ENCODE measurements at places on chromosomes 12 and 14.

GRCh38 chr14:96164861-96165490 is 39.7 kb upstream of the BDKRB2 start:
- no peak for DNase-seq

DNA sequence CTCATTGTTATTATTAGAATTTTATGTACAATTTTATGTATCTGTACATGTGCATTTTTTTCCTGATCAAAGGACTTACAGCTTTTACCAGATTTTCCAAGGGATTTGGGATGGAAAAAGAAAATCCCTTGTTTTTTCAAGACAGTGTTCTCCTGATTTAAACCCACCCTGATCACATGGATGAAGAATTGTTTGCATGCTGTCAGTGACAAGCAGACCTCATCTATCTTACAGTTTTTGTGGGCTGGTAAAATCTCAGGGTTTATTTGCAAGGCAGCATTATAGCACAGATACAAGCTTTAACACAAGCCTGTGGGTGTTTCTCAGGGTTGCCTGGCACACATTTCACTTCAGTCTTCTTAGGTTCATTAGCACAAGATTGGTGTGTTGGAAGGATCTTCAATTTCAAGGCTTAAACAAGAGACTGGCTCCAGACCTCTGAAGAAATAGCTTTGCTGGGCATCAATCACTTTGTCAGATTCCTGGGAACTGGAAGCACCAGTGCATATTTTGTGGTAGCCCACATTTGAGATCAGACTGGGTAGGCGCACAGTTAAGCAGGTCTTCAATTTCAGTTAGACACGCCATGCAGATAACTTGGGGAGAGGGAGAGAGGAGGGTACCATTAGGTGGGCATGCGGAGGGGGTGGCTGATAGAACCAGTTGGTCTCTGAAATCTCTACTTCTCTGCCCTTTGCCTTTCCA is 118.0 kb downstream of the TBX5 start:
- peak; percentile 9 for DNase-seq

DNA sequence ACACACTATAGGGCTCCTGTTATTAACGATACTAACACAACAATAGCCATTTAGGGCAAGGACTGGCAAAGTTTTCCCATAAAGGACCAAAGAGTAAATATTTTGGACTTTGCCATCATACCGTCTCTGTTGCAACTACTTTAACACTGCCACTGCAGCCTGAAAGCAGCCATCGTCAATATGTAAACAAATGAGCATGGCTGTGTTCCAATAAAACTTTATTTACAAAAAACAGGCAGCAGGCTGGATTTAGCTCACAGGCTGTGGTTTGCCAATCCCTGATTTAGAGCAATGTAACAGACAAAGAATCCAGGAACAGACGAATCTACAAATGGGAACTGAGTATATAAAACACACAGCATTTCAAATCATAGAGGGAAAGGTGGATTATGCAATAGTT is 84.1 kb downstream of the FRMD6 start:
- DNase-seq = no peak

DNA sequence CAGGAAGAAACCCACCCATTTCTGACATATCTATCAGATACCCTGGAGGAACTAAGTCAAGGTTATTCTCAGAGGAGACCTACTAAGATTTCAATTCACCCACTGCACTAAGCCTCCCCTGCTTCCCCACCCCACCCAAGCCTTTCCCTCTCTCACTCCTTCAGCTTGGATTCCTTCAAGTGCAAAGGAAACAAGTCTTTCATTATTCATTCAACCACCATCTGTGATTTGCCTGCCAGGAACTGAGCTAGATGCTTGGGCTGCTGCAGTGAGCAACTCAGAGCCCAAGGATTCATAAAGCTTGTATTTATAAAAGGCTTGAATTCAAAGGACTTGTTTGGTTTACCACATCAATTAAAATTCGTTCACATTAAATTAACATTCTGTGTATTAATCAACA is 161.3 kb downstream of the GXYLT1 start:
- DNase-seq = peak; percentile 25

GRCh38 chr12:66354291-66354690 is 52.0 kb downstream of the HELB start:
- peak; percentile 40 for DNase-seq

DNA sequence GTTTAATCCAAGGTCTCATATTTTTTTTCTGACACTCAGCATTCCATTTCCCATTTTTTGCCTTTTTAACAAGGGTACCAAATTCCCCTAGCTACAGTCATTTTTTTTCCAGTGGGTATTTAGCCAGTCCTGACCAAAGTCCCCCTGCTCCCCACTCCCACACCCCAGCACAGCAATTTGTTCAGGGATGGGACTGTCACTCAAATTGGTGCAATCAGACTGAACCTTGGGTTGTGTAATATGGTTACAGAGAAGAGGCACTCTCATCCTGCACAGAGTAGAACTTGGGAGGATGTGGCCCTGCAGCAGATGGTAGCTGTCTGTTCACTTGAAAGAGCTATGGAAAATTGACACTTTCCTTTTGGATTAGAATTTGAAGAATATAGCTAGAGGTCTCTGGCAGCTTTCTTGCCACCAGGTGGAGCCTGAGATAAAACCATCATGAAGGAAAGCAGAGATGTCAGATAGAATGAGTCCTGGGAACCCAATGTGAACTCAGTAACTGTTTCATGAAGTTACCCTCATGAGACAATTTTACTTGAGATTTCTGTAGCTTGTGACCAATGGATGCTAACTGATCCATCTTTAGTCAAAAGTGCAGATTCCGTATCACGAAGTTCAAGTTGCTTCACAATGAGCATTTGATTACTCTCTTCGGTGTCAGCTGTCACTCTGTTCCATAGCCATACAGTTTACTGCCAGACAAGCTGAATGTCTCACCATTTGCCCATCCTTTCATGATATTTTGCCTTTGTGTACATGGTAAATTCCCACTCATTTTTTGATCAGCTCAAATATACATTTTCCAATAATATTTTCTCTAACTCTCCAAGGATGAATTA is 394.0 kb upstream of the SYT1 start:
- DNase-seq = peak; percentile 60

DNA sequence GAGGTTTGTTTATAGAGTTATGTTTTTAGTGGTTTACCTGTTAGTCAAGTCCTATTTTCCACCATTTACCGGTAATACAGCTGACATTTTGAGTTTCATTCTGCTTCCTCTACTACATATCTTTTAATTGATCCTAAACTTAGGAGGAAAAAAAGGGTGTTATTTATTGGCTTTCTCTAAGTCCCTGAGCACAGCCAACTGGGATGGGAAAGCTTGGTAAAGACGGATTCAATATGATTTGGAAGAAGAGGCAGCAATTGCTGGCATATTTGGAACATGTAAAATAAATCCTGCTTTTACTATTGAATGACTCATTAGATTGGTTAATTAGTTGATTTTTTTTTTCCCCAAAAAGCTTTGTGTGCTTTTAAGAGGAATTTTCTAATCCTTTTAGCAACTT is 475.7 kb downstream of the PRKD1 start:
- DNase-seq = no peak

GRCh38 chr12:81520064-81520945 is 238.8 kb downstream of the PPFIA2 start:
- peak; percentile 1 for DNase-seq

DNA sequence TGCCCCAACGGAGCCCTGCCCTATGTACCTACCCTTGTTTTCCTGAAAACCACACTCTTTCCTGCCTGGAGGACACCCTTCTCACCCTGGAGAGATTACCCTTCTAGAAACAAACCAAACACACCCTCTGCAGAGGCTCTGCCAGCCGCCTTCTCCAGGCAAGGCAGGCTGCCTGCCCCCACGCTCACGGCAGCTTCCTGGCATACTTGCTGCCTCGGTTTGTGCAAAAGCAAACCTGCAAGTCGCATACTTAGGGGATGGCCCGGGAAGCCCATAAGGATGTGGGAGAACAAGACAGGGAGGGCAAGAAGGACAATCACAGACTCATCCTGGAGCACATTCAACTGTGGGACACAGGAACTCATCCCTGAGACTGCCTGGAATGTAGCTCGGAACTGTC is 154.0 kb upstream of the DIO3 start:
- no peak for DNase-seq

DNA sequence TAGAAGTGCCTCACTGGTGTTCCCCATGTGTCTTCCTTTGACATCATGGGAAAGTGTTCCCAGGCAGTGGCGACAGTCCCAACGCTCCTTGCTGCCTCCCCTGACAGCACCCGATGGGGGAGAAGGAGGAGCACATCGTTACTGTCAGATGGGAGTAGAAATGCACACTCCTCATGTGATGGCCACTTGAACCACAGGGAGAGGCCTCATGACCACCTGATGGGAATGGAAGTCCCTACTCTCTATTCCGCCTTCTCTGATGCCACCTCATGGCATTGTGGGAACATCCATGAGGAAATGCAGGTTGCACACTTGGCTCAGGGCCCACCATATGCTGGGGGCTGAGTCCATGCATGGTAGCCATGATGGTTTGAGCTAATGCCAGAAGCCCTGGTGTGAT is 14.3 kb upstream of the CORO1C start:
- DNase-seq = no peak

- no peak for DNase-seq
Observed at GRCh38 chr12:71664411-71665089, 449 bp downstream of the THAP2 start.

- DNase-seq = no peak
Observed at GRCh38 chr12:67993143-67993542, 3.9 kb downstream of the IFNG-AS1 start.

DNA sequence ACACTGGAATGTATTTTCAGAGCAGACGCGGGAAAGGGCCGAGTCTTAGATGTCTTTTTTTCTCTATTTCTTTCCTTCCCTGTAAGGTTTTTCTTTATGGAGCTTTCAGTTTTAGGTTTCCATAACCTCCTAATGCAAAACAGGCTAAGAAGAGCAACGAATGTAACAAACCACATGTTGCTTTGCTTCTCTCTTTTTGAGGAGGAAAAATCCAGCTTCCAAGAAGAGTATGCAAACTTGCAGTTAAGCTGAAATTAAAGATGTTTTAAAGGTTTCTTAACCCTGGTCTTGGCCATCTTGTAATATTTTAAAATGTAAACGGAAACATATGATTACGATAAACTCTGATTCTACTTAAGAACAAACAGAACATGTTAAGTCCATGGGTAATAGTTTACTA is 86.9 kb downstream of the PRICKLE1 start:
- no peak for DNase-seq

- DNase-seq = no peak
Observed at GRCh38 chr12:132076711-132077110, 67.4 kb downstream of the DDX51 start.

DNA sequence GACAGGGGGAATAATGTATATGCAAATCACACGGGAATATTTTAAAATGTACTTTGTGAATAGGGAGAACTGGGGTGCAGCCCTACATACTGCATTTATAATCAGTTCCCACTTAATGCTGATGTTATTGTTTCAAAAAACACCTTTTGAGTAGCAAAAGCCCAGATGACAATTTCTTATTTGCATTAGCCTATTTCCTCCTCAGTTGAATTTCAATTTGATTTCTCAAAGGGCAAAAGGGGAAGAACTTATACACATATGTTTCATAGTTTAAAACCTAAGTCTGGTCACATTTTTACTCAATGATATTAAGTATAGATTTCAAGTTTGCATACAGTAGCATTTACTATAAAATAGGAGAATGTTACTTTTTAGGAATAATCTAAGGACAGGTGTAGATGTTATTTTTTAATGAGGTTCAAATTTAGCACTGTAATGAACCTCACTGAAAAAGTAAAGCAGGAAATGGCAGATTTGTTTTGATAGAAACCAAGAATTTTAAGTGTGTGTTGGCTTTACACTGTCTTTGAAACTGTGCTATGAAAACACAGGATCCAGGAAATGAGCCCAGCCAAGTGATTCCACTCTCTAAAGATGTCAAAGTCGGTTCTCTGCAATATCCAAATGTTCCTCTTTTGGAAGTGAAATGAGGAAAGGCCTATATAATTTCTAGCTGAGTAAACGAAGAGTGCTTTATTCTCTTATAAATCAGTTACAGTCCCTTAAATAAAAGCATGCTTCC is 367.4 kb downstream of the BTG1 start:
- DNase-seq = peak; percentile 59

- DNase-seq = no peak
Observed at GRCh38 chr14:34231626-34232025, 230.4 kb downstream of the SPTSSA start.

- DNase-seq = no peak
Observed at GRCh38 chr14:29166507-29166906, 399.9 kb downstream of the FOXG1 start.

- DNase-seq = no peak
Observed at GRCh38 chr12:27900920-27901879, 71.3 kb downstream of the PTHLH start.

- DNase-seq = no peak
Observed at GRCh38 chr12:46578190-46578982, 205.8 kb upstream of the SLC38A2 start.

DNA sequence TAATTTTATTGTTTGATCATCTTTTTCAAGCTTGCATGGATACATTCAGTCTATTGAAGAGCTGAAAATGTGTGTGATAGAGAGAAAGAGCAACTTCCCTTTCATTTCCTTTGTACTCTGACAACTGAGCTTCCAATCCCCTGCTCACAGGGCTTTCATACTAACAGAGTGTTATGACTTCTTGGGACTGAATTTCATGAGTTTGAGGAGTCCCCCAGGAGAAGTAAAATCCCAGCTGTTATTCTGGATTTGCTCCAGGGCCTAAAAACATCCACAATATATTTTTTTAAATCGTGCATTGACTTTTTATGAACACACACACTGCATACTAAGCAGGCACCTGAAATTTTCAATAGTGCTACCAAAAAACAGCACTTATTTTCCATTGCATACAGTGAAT is 195.8 kb upstream of the CAND1 start:
- no peak for DNase-seq

GRCh38 chr12:113619202-113619601 is 147.5 kb upstream of the LHX5 start:
- no peak for DNase-seq
